Thoracic aorta (tissue), 2 donors: ENCODE measurements at places on chromosomes 6 and 20.
A peak's percentile ranks its signal among the peaks of the same experiment; 100 is the strongest.

GRCh38 chr6:14316651-14317386 is 199.2 kb downstream of the CD83 start:
- DNase-seq = no peak

DNA sequence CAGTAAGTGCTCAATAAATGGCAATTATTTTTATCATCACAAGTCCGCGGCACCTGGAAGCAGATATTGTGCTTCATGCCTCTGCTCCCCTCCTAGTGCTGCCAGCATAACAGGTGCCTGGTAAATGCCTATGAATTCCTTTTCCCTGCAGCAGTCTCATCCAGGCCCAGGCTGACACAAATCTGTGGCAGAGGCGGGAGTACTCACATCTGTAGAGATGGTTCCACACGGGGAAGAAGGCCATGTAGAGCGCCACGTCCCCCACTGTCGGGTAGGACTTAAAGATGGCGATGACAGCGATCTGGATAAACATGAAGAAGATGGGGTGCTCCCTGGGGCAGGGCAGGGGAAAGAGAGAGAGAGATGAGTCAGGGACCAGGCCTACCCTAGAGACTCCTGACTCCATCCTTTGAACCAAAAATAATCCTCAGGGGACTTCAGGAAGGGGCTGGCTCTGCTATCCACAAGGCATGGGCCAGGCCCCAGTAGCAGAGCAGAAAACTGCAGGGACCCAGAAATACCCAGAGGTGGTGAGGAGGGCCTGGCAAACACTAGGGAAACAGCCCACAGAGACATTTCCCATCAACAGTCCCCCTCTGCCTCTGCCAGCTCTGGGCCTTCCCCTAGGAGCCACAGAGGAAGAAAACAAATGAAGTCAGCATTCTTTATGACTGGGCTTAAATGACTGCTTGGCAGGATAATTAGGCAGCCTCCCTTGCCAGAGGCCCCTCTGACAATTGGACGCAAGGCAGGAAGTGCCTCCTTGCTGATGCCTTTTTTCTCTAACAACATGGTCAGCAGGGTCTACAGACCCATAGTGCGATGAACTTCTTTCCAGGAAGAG is 23.0 kb downstream of the MAP1LC3A start:
- no peak for DNase-seq

DNA sequence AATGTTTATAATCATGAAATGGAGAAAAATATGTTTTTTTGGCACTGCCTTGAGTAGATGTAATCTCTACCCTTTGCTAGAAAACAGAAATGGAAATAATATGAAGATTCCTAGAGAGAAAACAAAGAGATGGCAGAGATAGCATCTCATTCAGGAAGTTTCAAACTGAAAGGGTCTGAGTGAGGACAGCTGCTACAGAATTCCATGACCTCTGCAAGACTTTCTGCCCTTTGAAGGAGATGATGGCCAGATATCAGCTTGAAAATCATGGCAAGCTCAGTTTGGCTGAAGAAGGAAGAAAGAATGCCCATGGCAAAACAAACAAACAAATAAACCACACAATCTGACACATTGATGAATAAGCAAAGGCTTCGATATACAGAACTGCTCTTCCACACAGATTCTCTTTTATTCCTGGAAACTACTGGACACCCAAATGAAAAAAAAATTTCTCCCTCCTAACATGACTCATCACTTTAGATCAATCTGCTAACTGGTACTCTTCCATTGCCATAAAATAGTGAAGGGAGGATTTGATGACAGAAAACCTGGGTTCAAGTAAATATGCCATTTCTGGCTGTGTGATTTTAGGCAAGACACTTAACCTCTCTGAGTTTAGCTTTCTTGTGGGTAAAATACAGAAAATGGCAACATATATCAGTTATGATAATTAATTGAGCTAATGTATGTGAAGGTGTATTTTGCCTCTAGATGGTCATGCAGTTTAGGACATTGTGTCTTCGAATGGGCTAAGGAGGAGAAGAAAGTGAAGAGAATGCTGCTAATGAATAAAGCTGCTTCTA is 105.9 kb upstream of the SPACA1 start:
- DNase-seq = no peak

DNA sequence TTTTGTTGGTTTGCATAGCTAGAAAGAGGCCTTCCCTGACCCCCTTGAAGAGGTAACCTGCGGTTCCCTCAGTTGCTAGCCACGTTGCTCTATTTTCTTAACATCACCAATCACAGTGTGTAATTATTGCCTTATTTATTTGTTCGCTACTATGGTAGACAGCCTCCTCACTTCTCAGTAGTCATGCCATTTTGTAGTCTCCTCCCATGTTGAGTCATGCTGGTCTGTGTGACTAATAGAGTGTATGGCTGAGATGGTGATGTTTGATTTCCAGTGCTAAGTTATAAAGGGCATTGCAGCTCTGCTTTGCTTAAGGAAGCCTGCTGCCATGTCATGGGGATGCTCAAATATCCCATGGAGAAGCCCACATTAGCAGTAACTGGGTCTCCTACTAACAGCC is 236.6 kb upstream of the CHD6 start:
- no peak for DNase-seq

- peak; percentile 71 for DNase-seq
Observed at GRCh38 chr6:108589244-108589791, 28.6 kb downstream of the FOXO3 start.

DNA sequence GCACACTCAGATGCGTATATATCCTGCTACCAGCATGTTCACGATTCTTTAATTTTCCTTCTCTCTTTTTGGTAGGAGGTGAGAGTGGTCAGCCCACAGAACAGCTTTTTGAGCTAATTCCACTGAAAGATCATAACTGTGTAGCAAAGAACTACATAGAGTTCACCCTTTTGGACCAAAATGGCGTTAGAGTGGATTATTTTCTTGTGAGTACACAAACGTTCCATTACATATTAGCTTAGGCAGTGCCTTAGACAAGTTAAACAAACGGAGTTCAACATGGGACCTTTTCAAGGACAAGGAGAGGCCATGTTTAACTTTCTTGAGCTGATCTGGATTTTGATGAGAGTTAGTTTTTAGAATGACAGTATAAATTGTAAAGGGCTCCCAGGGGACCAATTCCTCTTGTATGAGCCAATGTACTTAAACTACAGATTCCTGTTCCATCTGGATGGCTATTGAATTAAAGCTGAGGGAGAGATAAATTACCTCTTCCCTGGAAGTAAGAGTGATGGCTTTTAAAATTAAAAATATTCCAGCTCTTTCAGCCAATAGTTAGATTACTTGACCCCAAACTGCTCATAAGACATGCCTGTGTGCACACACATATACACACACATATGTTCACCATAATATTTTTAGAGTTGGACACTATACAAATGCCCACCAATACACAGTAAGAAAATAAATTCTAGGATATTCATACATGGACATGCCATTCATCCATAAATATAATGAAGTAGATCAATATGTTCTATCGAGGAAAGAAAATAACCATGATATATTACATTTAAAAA is 25.6 kb upstream of the ARMH2 start:
- no peak for DNase-seq

- no peak for DNase-seq
Observed at GRCh38 chr20:53364646-53365045, 229.0 kb downstream of the ZNF217 start.

GRCh38 chr20:64037498-64038213 is 1.7 kb downstream of the C20orf204 start:
- DNase-seq = no peak

GRCh38 chr6:57246307-57246706 is 24.2 kb upstream of the RAB23 start:
- DNase-seq = no peak

- DNase-seq = no peak
Observed at GRCh38 chr6:45378334-45378926, 696 bp upstream of the SUPT3H start.

DNA sequence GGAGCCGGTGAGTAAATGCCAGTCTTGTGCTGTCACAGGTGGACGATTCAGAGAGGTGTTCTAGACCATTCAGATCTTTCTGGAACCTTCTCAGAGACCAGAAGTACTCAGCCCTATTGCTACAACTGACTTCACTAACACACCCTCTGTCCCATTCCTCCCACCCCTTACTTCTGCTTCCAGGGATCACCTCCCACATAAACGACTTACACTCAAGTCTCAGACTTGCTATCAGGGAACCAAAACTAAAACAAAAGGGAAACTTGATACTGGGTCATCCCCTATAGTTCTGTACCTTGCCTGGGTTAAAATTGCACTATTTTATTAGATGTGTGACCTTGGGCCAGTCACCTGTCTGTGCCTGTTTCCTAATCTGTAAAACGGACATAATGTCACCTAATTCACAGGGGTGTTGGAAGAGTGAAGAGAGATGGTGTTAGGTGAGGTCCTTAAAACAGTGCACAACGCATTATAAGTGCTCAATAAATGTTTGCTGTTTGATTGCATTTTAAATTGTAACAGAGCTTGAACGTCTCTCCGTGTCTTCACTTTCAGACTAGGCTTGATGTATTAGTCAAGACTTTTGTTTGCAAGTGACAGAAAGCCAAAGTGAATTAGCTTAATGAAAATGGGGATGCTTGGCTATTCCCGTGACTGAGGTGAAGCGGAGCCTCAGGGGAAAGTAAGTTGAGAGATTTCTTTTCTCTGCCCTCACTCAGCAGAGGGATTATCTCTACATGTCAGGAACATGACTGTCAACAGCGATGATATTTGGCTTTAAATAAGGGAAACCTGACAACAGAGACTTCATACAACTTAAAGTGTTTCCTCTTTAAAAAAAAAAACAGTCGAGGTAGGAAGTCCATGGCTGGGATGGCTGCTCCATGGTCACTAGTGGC is 3.0 kb upstream of the SRXN1 start:
- DNase-seq = no peak

- DNase-seq = no peak
Observed at GRCh38 chr20:49288250-49288751, 10.4 kb upstream of the ZNFX1 start.

GRCh38 chr6:44216677-44217331 is at the start of gene MYMX:
TSS of gene MYMX (plus strand) at chr6:44216926. CDS start at chr6:44217472, 546 bp downstream.
- DNase-seq = no peak
